ENCODE measurements at places on chromosomes 3 and 15.

GRCh38 chr3:129793319-129793718 lies 100.2 kb downstream of the TMCC1 start:
- DNase-seq = no peak

DNA sequence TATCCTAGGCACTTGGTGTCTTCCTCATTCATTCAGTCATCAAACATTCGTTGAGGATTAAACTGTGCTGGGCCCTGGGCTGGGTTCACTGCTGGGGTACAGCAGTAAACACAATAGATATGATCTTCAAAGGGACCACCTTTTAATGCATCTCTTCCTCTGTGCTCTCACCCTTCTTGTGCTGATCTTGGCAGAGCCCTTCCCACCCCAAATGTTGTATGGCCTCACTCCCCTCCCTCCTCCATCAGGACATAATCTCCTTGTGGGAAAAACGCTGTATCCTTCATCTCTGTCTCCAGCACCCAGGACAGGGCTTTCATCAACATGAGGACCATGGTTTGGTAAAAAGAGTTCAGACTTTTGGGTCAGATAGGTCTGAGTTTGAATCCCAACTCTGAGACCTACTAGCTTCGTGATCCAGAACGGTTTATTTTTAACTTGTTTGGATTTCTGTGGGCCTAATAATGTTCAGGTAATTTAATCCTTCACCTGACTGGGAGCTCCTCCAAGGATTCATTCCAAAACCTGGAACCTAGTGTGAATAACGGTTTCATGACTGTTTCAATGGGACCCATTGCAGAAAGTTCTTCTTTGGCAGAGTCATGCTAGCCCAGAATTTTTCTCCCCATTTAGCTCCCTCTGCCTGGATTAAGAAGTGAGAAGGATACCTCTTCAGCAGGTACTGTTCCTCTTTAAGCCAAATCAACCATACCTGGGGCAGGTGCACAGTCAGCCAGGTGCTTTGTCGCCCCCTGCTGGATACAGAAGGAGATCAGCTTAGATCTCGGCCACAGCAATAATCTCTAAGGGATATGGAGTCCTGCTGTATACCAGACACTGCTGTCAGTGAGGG lies 5.2 kb upstream of the WNT7A start:
- DNase-seq = peak; percentile 27

DNA sequence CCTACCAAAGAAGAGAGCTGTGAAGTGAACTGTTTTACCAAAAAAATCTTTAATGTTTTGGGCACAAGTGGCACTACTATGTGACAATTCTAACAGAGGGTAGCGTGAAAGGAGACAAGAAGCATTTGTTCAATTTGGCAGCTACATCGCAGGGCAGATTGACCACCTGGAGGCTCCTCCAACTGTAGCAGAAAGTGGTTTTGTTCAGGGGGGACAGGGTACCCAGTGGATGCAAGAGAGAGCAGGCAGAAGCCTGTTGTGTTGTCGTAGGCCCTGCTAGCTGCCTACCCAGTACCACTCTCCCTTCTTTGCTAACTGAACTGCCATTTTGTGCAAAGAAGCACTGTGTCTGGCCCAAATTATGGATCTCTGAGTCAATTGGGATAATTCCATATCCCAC lies 54.8 kb upstream of the SYN2 start:
- no peak for DNase-seq

- DNase-seq = no peak
Observed at GRCh38 chr3:132283440-132283839, 33.8 kb upstream of the ACP3 start.

- DNase-seq = peak; percentile 69
Observed at GRCh38 chr15:76431971-76432370, 95.4 kb downstream of the ISL2 start.

All from EL (cell line).